Dorsolateral prefrontal cortex (tissue), 122 donors: ENCODE measurements at places on chromosomes 1 and 21. TPM values are rescaled to one million over a fixed set of nuclear protein-coding genes. Genes with fewer than 3 reads are reported as not detected.

EIF3I gene
- 94.6 TPM for total RNA-seq

FCGR3B gene
- 1.0 TPM for total RNA-seq

KPRP gene
- total RNA-seq: not detected

DNAJC6 gene
- total RNA-seq: 294 TPM

LRRC38 gene
- 0.32 TPM for total RNA-seq

ARHGAP30 gene
- 3.7 TPM for total RNA-seq

LCE1F gene
- total RNA-seq: not detected

MIXL1 gene
- not detected for total RNA-seq

LRRC71 gene
- total RNA-seq: not detected

INKA2 gene
- total RNA-seq: 33.8 TPM

MAP3K21 gene
- total RNA-seq: 7.2 TPM
